ENCODE measurements at places on chromosomes 2 and 18.
A peak's percentile ranks its signal among the peaks of the same experiment; 100 is the strongest.

DNA sequence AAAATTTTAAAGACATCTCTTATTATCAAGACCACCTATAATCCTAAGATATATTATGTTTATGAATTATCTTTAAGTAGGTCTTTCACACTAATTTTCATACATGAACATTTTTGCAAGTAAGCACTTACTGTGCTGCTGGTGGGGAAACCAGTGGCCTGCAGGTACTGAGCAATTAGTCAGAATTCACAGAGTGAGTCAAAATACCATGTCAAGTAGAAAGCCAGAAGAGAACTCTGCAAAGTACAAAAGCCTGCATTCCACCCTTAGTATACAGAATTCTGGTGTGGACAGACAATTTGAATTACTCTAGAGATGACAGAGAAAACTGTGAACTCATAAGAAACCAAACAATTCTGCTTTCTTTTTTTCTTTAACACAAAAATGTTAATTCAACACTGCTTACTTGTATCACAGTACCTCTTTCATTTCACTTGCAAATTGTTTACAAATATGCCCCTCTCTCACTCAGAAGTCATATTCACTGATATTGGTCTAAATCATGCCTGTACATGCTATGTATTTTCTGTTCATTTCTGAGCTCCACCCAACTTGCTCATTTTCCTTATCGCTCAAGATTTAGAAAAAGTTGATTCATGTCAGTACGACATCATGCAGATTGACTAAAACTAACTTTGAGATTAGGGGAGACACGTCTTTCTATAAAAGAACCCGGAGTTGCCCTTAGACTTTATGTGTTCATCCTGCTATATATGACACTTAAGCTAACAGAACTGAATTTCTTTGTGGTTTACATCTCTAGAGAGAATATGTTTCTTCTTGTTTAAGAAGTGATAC is 182.9 kb downstream of the IKZF2 start:
- DNase-seq: no peak

GRCh38 chr18:62505669-62506494 is 16.9 kb upstream of the ZCCHC2 start:
- no peak for DNase-seq

DNA sequence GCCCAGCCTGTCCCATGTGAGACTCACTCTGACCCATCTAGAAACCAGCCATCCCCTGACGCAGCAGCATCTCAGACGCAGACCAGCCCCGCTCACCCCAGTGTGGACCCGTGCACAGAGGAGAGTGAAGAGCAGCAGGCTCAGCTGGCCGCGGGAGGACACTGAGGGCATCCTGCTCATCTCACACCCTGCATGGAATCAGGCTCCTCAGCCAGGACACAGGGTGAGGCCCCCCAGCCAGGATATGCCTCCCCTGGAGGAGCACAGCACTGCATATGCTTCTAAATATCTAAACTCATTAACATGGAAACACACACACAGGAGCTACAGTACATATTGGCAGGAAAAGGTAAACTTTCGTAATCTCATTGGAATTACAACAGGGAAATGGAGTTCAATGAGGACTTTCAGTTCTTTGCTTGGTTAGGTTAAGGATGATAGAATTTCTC is 34.4 kb downstream of the NEMP2 start:
- no peak for DNase-seq

DNA sequence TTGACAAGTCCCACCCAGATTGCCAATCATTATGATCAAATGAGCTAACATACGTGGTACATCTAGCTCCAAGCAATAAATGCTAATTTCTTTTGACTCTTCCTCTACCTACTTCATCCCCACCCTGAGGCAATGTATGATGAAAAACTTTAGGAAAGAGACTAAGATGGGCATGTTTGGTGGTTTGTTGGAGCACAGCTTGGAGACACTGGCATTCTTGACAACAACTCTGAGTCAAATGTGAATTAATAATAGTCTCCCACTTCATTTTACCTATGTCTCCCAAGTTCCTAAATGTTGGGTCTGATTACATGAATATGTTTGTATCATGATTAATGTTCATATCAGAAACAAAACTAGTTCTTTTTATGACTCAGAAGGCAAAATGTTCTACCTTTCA is 36.6 kb downstream of the EXOC6B start:
- DNase-seq: no peak

GRCh38 chr2:1538663-1539062 is 125.4 kb downstream of the TPO start:
- DNase-seq: no peak

DNA sequence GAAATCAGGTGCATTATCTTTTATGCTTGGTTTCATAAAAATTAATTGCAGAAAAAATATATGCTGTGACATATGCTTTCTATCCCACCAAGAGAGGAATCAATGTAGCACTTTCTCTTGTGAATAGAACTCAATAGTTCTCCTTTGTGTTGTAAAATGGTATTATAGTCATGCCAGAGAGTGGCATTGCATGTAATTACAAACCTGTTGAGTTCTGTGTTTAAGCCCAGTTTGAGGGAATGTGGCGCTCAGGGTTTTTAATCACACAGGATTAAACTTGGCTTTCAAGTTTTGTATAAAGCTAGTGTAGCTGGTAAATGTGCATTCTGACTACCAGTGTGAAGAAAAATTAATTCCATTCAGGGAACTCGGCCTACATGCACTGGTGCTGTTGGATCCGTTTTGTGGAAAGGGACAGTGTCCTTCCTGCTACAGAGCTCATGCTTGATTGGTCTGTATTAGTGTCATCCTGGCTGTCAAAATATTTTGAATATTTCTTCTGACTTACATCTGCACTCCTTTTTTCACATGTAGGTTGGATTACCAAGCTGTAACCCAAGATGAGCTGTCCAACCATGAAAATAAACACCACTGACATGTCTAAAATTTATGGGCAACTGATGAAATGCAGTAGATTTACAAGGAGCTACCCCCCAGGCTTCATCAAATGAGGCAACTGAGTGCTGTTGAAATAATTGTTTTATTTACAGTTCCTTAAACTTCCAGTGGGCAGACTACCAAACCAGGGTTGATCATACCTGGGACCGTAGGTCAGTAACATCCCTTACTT is 80.3 kb downstream of the SLC4A3 start:
- DNase-seq: no peak

GRCh38 chr18:55579501-55580270 is 8.3 kb downstream of the TCF4 start:
- DNase-seq: no peak

GRCh38 chr2:216837740-216838139 is 22.1 kb downstream of the TNP1 start:
- DNase-seq: no peak

DNA sequence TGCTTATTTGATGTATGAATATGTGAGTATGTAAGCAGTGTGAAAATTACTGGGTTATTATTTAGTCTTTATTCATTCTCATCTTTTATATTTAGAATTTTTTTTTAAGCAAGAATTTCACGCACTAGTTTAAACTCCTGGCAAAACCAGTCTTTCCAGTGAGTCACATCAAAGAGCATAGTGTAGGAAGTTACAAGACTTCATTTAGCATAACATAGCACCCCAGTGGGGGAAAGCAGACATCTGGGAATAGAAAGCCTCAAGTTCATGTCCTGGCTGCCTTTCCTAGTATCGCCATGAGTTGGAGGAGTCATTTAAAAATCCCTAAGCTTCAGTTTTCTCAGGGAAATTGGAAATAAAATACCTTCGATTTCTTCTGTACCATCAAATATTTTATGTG is 408.3 kb downstream of the NUP35 start:
- no peak for DNase-seq

DNA sequence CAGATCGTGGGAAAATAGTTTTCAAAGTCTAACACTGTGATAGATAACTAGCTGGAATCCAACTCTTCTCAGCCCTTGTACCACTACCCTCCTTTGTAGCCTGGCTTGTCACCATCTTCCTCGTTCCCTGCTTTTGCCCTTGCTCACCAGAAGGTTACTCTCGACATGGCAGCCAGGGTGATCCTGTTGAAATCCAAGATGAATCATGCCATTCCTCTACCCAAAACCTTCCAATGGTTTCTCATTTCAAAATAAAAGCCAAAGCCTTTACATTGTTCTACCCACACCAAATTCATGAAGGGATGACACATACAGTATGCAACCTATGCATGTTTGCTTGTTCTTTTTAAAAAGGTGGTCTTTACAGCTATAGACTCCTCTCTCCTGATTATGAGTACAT is 45.7 kb downstream of the STAT4 start:
- DNase-seq: no peak

GRCh38 chr18:68181956-68182355 is 533.0 kb downstream of the TMX3 start:
- DNase-seq: no peak

DNA sequence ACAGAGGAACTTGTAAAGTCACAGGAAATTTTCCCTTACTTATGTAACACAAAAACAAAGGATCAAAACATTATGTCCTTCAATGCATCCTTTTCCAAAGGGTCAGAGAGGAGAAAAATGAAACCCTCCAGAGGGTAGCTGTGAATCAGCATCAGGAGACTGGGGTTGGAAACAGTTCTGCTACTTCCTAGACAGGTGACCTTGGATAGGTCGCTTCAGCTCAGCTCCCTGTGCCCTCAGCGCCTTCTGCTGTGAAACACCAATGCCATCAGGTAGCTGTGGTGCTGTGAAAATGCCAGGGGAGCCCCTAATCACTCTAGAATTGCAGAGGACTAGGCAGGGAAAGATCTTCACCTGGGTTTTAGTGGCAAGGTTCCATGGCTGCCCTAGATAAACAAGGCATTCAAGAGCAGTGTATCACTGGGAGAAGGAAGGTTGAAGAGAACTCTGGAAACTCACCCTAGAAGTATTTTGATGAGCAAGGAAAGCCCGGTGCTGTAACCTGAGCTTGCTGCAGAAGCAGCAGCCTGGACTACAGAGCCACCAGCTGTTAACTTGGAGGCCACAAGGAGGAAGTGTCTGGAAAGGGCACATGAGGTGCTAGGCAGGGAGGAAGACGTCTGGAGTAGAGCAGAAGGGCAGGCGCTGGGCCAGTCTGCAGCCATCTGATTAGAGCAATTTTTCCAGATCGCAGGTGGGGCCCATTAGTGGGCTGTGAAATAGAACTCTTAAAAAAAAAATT is 100.7 kb upstream of the MCFD2 start:
- DNase-seq: no peak

GRCh38 chr2:239630618-239631286 is 229.9 kb upstream of the HDAC4 start:
- no peak for DNase-seq

DNA sequence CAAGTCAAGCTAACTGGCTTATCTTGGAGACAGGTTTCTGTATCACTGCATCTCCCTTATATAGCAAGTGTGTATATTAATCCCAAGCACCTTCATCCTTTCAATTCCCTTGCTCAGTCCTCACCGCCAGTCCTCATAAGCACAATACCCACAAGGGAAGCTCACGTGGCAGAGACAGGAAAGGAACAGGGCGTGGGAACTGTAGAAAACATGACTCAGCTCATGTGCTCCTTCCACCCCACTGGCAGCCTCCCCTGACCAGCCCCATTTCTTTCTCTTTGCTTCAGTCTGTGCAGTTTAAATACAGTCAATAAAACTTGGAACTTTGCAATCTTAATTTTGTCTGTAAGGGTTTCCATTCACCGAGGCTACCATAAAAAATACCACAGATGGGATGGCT is 36.5 kb upstream of the CDH19 start:
- no peak for DNase-seq

- DNase-seq: no peak
Observed at GRCh38 chr2:45237850-45238542, 228.7 kb upstream of the SIX2 start.

DNA sequence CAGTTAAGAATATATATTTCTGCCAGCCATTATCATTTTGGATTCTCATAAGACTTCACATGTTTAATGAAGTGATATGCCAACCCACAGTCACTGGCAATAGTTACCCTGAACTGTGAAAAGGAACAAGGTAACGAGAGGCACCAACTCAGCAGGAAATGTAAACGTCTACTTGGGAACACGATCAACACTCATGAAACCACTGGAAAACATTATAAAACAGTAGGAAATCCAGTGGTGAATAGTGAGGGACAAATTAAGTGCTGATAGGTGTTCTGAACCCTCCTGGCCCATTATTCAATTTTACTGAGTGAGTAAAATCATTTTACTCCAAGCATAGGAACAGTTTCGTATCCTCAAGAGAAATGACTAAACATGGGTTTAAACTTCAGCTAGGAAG is 17.1 kb downstream of the CCDC68 start:
- DNase-seq: no peak

DNA sequence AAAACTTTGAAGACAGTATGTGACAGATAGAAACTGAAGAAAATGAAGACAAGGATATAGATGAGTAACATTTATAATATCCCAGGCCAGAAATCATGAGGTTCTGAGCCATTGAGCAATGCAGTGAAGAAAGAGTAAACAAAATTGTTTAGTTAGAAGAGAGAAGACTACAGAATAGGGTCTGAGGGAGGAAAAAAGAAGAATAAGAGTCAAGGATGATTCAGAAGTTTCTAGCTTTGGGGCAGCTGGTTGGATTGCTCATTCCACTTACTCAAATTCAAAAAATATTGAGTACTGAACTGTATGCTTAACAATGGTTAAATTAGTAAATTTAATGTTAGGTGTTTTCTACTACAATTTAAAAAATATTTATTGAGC is 155.0 kb upstream of the OTX1 start:
- no peak for DNase-seq

DNA sequence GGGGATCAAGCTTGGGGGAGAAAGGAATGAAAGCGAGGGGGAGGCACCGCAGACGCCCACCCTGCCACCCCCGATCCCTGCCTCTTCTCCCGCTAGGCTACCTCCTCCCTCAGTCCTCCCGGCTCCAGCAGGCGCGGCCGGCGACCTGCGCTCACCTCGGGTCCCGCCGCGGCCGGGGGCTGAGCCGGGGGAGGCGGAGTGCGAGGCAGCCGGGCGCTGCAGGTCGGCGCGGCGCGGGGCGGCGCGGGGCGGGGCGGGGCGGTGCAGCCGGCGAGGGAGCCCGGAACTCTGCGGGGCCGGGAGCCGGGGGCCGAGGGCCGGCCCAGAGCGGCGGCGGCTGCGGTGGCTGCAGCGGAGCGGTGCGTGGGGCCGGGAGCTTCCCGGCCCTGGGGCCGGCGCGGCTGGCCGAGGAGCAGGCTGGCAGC is 477 bp downstream of the ACVR1 start:
- peak; percentile 76 for DNase-seq

DNA sequence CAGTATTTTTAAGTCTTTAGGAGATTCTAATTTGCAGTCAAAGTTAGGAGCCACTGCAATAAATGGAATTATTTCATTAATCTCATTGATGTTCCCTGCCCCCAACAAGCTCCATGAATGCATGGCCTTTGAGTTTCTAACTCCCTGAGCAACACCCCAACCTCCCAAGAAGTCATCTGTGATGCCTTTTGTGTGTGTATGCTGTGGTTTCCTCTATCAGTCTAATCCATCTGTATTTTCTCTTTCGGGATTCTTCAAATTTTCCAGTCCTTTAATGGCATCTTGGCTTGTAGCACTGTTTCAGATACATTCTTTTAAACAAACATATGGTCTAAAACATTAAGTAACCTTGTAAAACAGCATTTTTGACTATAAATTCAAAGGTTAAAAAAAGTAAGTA is 16.8 kb downstream of the SERPINB10 start:
- no peak for DNase-seq

- no peak for DNase-seq
Observed at GRCh38 chr2:6574121-6574520, 291.6 kb downstream of the CMPK2 start.

- DNase-seq: no peak
Observed at GRCh38 chr18:11994703-11995444, 13.6 kb downstream of the IMPA2 start.
